Mesothelial cell of epicardium (in vitro differentiated cells): ENCODE measurements at places on chromosomes 1 and 21.

GRCh38 chr1:78297836-78298235 lies 192.9 kb upstream of the PTGFR start:
- DNase-seq: no peak

DNA sequence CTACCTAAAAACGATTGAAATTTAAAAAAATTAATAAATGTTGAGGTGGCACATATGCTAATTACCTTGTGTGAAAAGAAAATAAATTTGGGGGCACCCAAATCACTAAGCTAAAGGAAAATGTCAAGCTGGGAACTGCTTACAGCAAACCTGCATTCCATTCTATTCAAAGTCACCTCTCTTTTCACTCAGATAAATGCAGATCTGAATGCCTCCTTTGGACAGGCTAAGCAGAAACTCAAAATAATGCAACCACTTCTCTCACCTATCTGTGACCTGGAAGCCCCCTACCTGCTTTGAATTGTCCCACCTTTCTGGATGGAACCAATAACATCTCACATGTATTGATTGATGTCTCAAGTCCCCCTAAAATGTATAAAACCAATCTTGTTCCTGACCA lies 628.7 kb downstream of the AMY1C start:
- DNase-seq: no peak

DNA sequence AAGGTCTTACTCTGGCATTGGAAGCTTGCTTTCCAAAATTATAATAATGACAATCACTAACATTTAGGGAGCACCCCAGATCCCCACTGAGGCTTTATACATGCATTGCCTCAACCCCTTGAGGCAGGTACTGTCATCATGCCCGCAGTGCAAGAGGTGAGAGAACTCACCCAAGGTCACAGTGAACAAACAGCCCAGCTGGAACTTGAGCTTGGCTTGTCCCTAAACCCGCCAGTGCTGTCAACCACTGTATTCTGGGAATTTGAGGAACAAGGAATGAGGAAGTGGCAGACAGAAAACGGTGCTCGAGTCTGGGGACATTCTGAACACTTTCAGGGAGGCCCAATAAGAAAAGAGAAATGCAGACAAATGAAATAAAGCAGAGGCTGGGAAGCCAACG lies 34.6 kb upstream of the TLR5 start:
- DNase-seq: no peak

DNA sequence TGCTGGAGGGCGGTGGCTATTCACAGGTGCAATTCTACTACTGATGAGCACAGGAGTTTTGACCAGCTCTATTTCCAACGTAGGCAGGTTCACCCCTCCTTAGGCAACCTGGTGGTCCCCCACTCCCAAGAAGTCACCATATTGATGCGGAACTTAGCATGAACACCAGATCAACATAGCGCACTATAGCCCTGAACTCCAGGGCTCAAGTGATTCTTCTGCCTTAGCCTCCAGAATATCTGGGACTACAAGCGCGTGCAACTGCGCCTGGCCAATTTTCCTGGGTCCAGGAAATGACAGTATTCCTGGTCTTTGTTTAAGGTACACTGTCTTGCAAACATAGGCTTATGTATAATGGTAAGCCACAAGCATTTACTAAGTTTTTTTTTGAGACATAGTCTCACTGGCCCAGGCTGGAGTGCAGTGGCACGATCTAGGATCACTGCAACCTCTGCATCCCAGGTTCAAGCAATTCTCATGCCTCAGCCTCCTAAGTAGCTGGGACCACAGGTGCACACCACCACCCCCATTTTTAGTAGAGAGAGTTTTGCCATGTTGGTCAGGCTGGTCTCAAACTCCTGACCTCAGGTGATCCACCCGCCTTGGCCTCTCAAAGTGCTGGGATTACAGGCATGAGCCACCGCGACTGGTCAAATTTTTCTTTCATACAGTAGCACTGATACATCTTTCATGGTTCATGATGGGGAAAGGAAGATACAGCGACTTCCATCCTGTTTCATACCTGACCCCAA lies 12.6 kb downstream of the MCL1 start:
- no peak for DNase-seq

DNA sequence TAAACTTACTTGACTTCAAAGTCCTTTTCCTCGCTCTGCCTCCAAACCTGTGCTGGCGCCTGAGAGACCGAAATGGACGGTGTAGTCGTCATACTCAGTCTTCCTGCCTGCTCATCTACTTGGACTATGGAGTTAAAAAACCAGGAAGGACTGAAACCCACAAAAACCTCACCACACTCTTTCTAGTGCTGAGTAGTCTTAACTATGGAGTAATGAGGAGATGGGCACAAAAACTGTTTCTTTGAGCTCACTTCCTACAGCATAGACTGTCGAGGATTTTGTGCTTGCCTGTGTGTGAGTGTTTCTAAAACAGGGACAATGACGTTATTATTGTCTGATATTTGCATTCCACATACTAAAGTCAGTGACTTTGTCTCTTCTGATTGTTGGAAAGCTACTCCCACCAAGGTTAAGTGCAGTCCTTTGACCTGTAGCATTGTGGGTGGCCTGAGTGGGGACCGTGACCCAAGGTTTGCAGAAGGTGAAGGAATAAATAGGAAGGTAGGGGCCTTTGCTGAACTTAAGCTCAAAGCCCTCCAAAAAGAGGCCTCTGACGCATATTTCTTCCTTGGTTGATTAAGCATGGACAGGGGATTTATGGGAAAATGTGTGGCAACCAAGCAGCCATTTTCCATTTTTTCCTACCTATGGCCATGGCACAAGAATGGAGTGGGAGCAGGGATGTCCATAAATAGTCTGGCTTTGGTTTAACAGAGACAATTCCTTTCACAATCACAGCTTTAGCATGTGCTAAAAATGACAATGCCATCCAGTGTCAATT lies 109.6 kb downstream of the ZBTB18 start:
- no peak for DNase-seq

DNA sequence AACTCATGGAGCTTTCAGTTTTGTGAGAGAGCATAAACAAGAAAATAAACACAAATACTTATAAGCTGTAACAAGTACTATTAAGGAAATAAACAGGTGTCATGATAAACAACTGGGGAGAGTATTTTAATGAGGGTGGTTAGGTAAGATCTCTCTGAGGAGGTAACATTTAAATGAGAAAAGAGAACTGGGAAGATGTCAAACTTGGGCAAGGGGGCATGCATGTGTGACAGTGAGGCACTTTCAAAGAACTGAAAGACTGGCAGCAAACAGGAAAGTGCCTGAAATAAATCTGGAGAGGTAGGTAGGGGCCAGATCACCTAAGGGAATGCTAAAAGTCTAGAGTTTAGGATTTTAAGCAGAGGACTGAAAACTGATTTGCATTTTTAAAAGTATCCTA lies 37.8 kb downstream of the NSL1 start:
- DNase-seq: no peak

GRCh38 chr1:207831517-207832327 lies 79.2 kb downstream of the CD34 start:
- DNase-seq: no peak

DNA sequence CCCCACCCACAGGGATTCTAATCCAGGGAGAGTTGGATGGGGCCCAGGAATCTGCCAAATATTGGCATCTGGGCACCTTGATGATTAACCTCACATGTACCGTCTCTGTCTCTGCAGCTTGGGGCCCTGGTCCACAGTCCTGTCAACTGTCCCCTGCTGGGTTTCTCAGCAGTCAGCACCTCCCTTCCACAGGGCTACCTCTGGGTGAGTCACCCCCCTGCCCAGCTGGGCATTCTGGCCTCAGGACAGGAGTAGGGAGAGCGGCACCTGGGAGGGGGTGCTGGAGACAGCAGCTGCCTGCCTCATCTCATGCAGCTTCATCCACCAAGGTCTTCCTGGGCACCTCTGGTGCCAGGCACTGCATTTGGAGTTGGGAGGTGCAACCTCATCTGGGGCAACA lies 100.6 kb upstream of the ACTL8 start:
- DNase-seq: no peak

DNA sequence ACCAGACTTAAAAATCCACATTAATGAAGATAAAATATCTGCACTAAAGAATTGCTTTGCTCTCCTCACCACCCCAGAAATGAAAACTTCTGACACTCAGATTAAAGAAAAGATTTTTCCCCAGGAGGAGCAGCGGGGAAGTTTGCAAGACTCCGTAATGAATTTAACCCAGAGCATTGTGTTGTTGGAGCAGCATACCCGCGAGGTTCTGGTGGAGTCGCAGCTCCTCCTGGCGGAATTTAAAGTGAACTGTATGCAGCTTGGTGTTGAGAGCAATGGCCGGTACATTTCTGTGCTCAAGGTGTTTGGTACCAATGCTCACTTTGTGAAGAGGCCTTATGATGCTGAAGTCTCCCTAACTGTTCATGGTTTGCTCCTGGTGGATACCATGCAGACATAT lies 46.4 kb downstream of the VPS13D start:
- DNase-seq: no peak

DNA sequence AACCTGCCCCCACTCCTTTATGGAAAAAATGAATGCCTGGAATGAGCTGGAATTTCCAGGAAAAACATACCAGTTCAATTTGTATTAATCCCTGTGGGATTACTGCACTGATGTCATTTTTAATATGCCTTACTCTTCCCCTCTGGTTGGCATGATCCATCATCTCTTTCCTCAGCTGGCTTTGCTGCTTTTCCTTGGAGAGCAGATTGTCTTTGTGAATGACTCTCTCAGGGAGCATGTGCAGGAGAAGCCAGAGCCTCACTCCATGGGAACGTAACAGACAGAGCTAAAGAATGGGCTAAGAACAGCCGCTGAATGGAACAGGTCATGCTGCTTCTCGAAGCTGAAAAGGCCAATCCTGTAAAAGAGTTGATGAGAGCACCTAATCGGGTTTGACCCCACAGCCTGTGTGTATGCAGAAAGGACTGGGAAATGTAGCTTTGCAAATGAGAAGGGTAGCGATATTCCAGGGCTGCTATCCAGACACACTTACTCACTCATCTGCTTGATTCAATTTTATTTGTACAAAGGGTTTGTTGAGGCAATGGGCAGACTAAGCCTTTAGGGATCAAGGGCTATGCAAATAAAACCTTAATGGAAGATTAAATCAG lies 20.7 kb downstream of the PHC2 start:
- DNase-seq: no peak

DNA sequence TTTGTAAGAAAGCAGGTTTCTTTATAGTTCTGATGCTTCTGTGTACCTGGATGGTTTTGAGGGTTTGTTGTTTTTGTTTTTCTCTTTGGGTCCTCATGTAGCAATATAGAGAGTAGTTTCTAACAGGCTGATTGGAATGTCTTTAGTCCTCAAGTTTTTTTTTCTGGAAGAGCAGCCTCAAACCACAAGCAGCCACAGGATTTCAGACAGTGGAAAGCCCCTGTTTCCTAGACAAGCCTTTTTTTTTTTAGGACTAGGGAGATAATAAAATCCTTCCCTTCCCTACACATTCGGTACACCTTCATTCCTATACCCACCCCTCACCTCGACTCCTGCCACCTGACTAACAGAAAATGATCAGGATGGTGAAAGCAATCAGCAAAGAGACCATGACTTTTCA lies 47.6 kb downstream of the ACP6 start:
- no peak for DNase-seq

GRCh38 chr1:14616632-14617396 lies 18.3 kb downstream of the KAZN start:
- no peak for DNase-seq

- no peak for DNase-seq
Measured at GRCh38 chr21:42350927-42351426, at the start of gene TFF2. Gene TFF2, minus strand, starts transcription at chr21:42350994. Its CDS starts 37 bp downstream, at chr21:42350957.

DNA sequence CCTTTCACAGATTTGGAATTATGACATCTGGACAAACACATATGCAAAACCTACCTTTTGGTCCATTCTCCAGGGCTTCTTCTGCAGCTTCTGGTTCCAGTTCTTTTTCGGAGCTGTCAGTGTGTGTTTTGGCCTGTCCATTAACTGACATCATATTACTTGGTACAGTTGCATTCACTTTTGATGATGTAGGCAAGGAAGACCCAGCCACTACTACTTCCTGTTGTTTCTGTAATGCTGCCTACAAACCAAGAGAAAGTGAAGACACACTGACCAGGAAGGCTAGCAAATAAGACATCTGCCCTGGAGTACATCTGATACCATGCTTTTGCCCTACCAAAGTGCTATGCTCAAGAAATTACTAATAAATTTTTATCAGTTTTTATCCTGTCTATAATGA lies 31.9 kb downstream of the ACBD3 start:
- no peak for DNase-seq

DNA sequence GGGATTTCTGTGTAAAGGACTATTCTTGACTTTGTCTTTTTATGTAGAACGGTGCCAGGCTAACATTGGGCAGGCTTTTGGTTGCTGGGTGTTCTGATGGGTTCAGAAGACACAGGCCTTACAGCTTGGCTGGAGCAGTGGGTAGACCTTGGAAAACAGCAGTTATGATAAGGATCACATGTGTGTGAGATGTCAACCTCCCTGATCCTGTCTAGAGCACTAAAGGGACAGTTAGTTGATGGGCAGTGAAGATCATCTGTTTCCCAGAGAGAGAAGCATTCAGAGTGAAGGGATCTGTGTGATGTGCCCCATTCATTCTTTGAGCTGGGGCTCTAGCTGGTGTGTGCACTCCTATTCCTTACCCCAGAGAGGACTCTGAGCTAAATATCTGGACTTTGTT lies 88.0 kb downstream of the NOS1AP start:
- DNase-seq: no peak

DNA sequence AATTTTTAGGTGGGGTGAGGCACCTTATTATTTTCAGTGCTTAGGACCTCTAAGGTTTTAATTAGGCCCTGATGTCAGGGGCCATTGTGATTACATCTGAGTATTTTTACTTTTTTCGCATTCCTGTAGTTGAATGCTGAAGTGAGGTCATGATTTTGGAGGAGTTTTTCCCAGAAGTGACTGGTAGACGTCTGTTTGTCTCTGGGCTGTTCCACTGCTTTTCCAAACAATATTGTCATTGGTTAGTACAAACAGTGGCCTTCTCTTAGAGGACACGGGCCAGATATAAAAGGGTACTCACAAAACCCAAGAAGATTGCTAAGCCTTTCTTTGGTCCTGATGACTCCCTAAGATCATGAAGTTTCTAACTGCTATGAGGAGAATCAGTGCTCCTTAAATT lies 7.6 kb upstream of the RASAL2 start:
- DNase-seq: no peak
